ENCODE measurements at places on chromosomes 2 and 18.

GRCh38 chr2:15271276-15271675, 289.9 kb downstream of the NBAS start:
- no peak for DNase-seq

- DNase-seq: no peak
Observed at GRCh38 chr18:35703043-35703688, 121.6 kb downstream of the GALNT1 start.

DNA sequence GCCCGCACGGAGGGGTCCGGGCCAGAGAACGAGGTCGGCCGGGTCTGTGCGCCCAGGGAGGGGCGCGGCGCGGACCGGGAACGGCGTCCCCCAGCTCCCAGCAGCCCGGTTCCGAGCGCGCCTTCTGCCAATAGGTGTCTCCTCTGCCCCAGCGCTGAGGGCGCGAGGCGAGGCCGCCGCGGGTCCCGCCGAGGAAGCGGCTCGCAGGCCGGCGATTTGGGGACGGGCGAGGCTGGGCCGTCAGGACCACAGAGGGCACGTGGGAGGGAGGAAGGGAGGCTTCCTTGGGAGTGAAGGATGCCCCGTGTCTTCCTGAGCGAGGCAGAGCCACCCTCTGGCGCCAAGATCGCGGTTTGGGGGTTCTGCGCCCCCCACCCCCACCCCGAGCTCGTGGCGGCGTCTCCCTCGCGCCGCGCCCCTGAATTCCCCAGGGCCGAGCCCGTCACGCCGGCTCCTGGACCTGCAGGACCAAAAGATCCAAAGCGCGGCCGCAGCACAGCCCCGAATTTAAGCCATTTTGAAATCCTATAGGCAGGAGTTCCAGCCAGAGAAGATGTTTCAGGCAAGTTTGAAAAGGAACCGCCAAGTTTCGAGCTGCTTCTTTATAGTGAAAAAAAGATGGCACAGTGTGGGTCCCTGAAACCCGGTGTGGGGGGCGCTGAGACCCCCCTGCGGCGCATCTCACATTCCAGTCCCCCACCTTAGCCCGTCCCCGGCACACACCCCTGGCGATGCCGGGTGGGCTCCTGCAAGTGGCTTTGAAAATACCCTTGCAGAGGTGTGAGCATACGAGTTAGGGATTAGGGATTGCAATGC, 909 bp downstream of the NFATC1 start:
- no peak for DNase-seq

DNA sequence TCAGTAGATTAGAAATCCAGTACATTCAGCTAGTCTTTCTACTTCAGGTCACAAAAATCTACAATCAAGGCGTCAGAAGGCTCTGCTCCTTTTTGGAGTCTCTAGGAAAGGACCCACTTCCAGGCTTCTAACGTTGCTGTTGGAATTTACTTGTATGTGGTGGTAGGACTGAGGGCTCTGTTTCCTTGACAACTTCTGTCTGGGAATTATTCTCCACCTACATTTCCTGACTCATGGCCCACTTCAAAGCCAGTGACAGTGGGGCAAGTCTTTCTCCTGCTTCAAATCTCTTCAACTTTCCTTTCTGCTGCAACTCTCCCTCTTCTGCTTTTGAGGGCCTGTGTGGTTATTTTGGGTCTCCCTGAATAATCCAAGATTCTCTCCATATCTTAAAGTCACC, 10.4 kb upstream of the TMX3 start:
- DNase-seq: no peak

- no peak for DNase-seq
Observed at GRCh38 chr2:103161456-103162289, 399.8 kb downstream of the TMEM182 start.

All from T-helper 2 cell (primary cell).